ENCODE measurements at places on chromosomes 2 and 18.

- no peak for DNase-seq
These were observed 988 bp upstream of the KCNE4 start for GRCh38 chr2:223050900-223051504.

- DNase-seq, result no peak
These were observed 68.5 kb downstream of the MOGAT1 start for GRCh38 chr2:222739939-222740338.

GRCh38 chr2:135703300-135703699 is 38.4 kb upstream of the UBXN4 start:
- no peak for DNase-seq

DNA sequence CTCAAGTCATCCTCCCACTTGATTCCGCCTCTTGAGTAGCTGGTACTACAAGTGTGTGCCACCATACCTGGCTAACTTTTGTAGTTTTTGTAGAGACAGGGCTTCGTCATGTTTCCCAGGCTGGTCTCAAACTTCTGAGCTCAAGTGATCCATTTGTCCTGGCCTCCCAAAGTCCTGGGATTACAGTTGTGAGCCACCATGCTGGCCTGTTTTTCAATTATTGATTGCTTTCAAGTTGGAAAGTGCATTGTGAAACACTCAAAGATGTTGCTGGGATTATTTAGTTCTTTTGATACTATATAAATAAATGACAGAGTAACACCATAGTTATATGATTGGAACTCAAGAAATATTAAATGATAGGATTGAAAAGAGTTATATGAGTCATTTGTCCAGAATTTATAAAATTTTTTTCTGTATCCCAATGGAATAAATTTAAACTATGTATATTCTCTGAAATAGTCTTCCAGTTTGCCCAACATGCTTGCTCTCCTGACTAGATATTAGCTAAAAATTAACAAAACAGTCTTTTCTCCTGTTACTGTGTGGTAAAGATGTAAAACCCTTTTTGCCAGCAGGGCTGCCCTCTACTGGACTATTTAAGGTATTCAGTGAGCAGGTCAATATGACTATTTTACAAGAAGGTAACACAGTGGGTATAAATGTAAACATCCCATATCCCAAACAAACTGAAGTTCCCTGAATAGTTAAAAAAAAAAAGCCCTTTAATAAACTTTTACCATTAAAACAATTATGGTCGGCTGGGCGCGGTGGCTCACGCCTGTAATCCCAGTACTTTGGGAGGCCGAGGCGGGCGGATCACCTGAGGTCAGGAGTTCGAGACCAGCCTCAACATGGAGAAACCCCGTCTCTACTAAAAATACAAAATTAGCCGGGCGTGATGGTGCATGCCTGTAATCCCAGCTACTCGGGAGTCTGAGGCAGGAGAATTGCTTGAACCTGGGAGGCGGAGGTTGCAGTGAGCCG is 42.7 kb downstream of the ACSL3 start:
- DNase-seq, result no peak

DNA sequence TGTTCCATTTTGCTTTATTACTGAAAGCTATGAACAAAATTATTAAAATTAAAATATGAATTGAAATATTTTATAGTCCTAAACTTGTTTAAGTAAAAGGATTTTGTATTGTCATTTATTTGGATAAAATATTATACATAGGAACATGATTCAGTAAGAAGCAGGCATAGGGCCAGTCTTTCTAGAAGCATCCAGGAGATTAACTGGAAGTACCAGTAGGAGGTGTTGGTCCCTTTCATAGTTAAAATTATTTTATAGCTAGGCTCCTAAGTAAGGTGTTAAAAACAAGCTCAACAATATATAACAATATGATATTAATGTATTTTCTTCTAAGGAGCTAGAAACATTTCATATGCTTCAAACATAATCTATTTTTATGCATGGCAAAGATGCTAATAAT is 43.7 kb downstream of the FIGN start:
- DNase-seq, result no peak

All from DMS79 treated with DMSO at 0.1 percent for 48 hours (cell line).